ENCODE measurements at places on chromosomes 2 and 18. TPM values are rescaled to one million over a fixed set of nuclear protein-coding genes. Genes with fewer than 3 reads are reported as not detected.

Gene BOLL
- total RNA-seq, result not detected

Gene CGREF1
- 1.5 TPM for total RNA-seq

Gene MLPH
- 27.2 TPM for total RNA-seq

Gene CNDP1
- total RNA-seq, result 0.15 TPM

Gene IL1RL1
- total RNA-seq, result 0.17 TPM

Data from bronchus fibroblast of lung (primary cell).